ENCODE measurements at places on chromosomes 3 and 15. TPM values are rescaled to one million over a fixed set of nuclear protein-coding genes. Genes with fewer than 3 reads are reported as not detected.

The TM4SF18 gene
- total RNA-seq = not detected

The SHC4 gene
- 4.9 TPM for total RNA-seq

The SLC22A13 gene
- total RNA-seq = 0.41 TPM

The RASA2 gene
- 19.2 TPM for total RNA-seq

The AADACL2 gene
- not detected for total RNA-seq

The DUOXA2 gene
- not detected for total RNA-seq

The CLEC3B gene
- total RNA-seq = not detected

The CHRNA7 gene
- total RNA-seq = 9.5 TPM

The SLCO2A1 gene
- 0.33 TPM for total RNA-seq

- H3K4me3 ChIP-seq = no peak overlapping the region
- H3K27ac ChIP-seq = no peak overlapping the region
- DNase-seq = no peak
- H3K4me1 ChIP-seq = peaks cover 20% of the 10 kb centered on the region
- H3K36me3 ChIP-seq = no peaks in the 10 kb centered on the region
Measured at GRCh38 chr3:55524565-55525244, 37.6 kb upstream of the WNT5A start.

DNA sequence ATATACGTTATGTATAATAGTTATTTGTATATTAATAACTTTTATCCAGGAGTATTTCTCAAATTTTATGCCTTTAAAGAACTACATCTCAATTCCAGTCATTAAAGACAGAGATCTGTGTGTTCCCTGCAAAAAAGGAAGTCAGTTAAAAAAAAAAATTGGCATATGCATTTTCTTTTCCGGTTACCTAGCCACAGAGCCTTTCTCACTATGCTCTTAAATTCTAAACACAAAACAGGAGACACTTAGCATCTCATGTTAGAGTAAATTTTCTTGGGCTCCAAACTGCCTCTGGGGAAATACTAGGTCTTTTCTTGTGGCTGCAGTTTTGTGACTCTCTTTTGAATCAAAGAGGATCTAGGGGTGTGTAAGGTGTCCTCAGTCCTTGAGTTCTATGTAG lies 105.9 kb downstream of the KCNH8 start:
- no peaks in the 10 kb centered on the region for H3K27me3 ChIP-seq
- peaks cover 3% of the 10 kb centered on the region for H3K36me3 ChIP-seq
- H3K27ac ChIP-seq = no peak overlapping the region
- no peak for DNase-seq

GRCh38 chr3:170100944-170101343 lies 63.1 kb downstream of the GPR160 start:
- no peak overlapping the region for H3K27ac ChIP-seq
- DNase-seq = no peak
- H3K4me1 ChIP-seq = no peaks in the 10 kb centered on the region
- H3K36me3 ChIP-seq = peaks cover 7% of the 10 kb centered on the region
- no peaks in the 10 kb centered on the region for H3K27me3 ChIP-seq

GRCh38 chr15:34314491-34315490 lies 22.8 kb downstream of the SLC12A6 start:
- no peak for DNase-seq
- no peak overlapping the region for H3K4me3 ChIP-seq
- no peaks in the 10 kb centered on the region for H3K36me3 ChIP-seq
- H3K27me3 ChIP-seq = no peaks in the 10 kb centered on the region
- peaks cover 14% of the 10 kb centered on the region for H3K4me1 ChIP-seq
- no peak overlapping the region for H3K27ac ChIP-seq

DNA sequence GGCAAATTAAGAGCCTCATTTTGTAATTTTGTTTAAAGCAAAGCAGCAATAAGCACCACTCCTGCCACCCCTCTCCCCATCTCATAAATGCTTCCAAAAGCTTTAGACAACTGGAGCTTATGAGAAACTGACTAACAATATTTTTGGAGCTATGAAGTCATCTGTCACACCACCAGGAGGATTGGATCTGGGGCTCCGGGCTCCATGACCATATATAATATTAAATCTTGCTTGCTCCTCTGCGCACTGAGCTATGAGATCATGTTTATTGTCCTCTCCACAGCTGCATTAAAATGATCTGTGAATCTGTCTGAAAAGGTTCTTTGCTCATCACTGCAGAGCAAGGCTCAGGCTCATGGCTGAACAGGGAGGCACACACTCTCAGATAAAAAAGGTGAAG lies 323.7 kb downstream of the ZNF621 start:
- H3K27me3 ChIP-seq = no peaks in the 10 kb centered on the region
- H3K27ac ChIP-seq = no peak overlapping the region
- DNase-seq = no peak
- no peaks in the 10 kb centered on the region for H3K36me3 ChIP-seq
- no peak overlapping the region for H3K4me3 ChIP-seq

GRCh38 chr3:15331606-15332404 lies 581 bp downstream of the SH3BP5 start:
- peak overlapping the region; percentile 87 for H3K4me3 ChIP-seq
- H3K27me3 ChIP-seq = peaks cover 39% of the 10 kb centered on the region
- H3K27ac ChIP-seq = no peak overlapping the region
- DNase-seq = peak; percentile 13

GRCh38 chr3:172213904-172214303 lies 174.5 kb downstream of the FNDC3B start:
- H3K4me3 ChIP-seq = no peak overlapping the region
- no peak overlapping the region for H3K27ac ChIP-seq
- H3K27me3 ChIP-seq = no peaks in the 10 kb centered on the region
- no peak for DNase-seq

DNA sequence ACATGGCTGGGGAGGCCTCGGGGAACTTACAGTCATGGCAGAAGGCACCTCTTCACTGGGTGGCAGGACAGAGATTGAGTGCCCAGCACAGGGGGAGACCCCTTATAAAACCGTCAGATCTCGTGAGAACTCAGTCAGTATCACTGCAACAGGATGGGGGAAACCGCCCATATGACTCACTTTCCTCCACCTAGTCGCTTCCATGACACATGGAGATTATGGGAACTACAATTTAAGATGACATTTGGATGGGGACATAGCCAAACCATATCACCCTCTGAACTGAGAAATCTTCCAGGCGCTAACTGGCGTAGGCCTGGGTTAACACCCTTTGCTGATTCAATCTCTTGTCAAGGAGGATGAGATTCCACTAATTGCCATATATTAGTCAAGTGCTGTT lies 392.3 kb downstream of the FEZF2 start:
- H3K36me3 ChIP-seq = no peaks in the 10 kb centered on the region
- no peak overlapping the region for H3K4me3 ChIP-seq
- no peak for DNase-seq
- no peak overlapping the region for H3K27ac ChIP-seq

DNA sequence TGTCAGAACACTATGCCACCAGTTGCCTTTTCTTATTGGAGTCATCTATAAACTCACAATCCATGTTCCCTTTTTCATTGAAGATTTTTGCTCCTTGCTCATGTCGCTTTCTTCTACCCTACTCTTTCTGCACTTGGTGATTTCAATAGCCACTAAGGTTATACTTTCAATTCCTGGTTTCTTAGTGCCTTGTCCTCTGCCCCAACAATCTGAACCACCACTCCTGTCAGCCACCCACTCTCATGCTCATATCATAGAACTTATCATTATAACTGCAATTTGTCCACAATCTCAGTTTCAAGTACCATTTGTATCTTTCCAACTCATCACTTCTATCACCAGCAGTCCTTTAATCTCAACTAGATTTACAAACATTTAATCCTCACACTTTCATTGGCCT lies 10.0 kb upstream of the GRAMD1C start:
- H3K36me3 ChIP-seq = no peaks in the 10 kb centered on the region
- no peak overlapping the region for H3K4me3 ChIP-seq
- no peaks in the 10 kb centered on the region for H3K4me1 ChIP-seq
- H3K27me3 ChIP-seq = no peaks in the 10 kb centered on the region

DNA sequence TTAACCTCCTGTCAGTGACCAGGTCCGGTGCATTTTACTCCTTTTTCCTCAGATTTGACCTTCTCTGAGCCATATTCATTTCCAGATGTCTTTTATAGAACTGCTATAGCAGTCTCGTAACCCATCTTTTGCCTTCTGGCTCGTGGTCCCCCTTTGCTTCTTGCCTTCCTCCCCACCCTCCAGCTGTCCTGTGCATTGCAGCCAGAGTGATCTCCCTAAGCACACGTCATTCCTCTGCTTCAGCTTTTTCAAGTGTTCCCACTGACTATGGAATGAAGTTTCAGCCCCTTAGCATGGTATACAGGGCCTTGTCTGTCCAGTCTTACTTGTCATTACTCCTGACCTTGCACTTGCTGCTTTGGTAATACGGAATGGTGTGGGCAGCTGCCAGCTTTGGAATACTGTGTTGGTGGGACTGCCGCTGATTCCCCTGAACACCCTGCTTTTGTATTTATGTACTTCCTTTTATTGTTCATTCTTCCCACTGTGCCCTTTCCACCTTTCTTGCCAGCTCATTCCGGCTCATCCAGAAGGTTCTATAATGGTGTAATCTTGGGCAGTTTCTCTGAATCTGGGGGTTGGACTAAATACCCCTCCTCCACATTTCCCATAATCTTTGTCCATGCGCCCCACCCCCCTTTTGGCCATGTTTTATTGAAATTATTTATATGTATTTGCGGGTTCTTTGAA lies 38.9 kb downstream of the SLC25A26 start:
- H3K4me1 ChIP-seq = peaks cover 19% of the 10 kb centered on the region
- no peak for DNase-seq
- no peaks in the 10 kb centered on the region for H3K27me3 ChIP-seq
- H3K27ac ChIP-seq = peak overlapping the region; percentile 9
- H3K4me3 ChIP-seq = no peak overlapping the region

- no peaks in the 10 kb centered on the region for H3K36me3 ChIP-seq
- no peak overlapping the region for H3K27ac ChIP-seq
Measured at GRCh38 chr3:20015525-20015924, 3.5 kb upstream of the PP2D1 start.

- H3K27me3 ChIP-seq = no peaks in the 10 kb centered on the region
- H3K4me3 ChIP-seq = no peak overlapping the region
- no peak overlapping the region for H3K27ac ChIP-seq
- no peak for DNase-seq
- H3K36me3 ChIP-seq = no peaks in the 10 kb centered on the region
- peaks cover 15% of the 10 kb centered on the region for H3K4me1 ChIP-seq
Measured at GRCh38 chr3:192818126-192818525, 90.8 kb upstream of the FGF12 start.

DNA sequence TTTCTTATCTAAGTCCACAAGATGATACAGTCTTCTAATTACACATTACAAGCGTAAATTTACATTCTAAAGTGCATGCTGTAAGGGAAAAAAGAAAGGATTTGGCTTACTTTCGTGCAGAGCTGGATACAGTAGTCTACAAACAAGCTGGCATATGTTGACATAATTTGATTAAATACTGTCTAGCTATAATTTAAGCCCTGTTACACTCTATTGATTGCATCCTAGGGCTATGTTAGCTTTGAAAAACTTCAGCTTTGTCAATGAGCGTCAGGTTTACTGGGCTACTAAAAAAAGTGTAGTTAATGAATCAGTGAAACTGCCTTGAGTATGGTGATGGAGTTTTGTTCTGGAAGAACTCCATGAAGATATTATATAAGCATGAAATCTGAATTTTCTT lies 24.5 kb upstream of the PLCL2 start:
- H3K36me3 ChIP-seq = no peaks in the 10 kb centered on the region
- no peak overlapping the region for H3K4me3 ChIP-seq
- no peak for DNase-seq
- H3K27ac ChIP-seq = no peak overlapping the region

GRCh38 chr15:25180606-25181292 lies 226.0 kb downstream of the SNRPN start:
- no peak overlapping the region for H3K4me3 ChIP-seq
- H3K36me3 ChIP-seq = no peaks in the 10 kb centered on the region
- H3K4me1 ChIP-seq = no peaks in the 10 kb centered on the region
- DNase-seq = no peak
- no peaks in the 10 kb centered on the region for H3K27me3 ChIP-seq
- H3K27ac ChIP-seq = no peak overlapping the region

- no peak for DNase-seq
- no peak overlapping the region for H3K27ac ChIP-seq
- H3K27me3 ChIP-seq = no peaks in the 10 kb centered on the region
- H3K36me3 ChIP-seq = no peaks in the 10 kb centered on the region
- no peak overlapping the region for H3K4me3 ChIP-seq
- H3K4me1 ChIP-seq = no peaks in the 10 kb centered on the region
Measured at GRCh38 chr3:63617391-63617790, 35.1 kb upstream of the SNTN start.

- H3K27ac ChIP-seq = no peak overlapping the region
- H3K4me1 ChIP-seq = peaks cover 54% of the 10 kb centered on the region
- H3K27me3 ChIP-seq = no peaks in the 10 kb centered on the region
- H3K4me3 ChIP-seq = no peak overlapping the region
- DNase-seq = no peak
Measured at GRCh38 chr3:172179680-172180399, 140.5 kb downstream of the FNDC3B start.

DNA sequence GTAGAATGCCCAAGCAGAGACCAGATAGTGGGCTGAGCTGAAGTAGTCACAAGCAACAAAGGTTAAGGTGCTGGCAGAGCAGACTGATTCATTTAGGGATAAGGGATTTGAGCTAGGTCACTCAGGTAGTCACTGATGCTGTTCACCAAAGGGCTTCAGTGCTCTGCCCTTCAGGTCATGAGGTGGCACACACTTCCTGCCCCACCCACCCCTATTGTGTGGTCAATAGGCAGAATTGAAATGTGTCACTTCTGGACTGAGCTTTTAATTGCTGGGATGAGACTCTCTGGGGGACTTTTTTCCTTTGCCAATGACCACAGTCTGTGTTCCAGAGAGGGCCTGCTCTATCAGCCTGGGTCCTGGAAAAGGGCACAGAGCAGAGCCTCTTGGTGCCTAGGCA lies 2.9 kb upstream of the DIS3L start:
- H3K36me3 ChIP-seq = no peaks in the 10 kb centered on the region
- H3K27me3 ChIP-seq = no peaks in the 10 kb centered on the region

GRCh38 chr3:52202384-52203077 lies 4.6 kb downstream of the ALAS1 start:
- H3K27me3 ChIP-seq = no peaks in the 10 kb centered on the region
- DNase-seq = no peak
- no peak overlapping the region for H3K27ac ChIP-seq

GRCh38 chr3:56952061-56952460 lies 108.4 kb upstream of the SPATA12 start:
- no peaks in the 10 kb centered on the region for H3K4me1 ChIP-seq
- DNase-seq = no peak
- H3K27me3 ChIP-seq = no peaks in the 10 kb centered on the region
- no peaks in the 10 kb centered on the region for H3K36me3 ChIP-seq

GRCh38 chr3:180284331-180285110 lies 247.8 kb upstream of the PEX5L start:
- H3K27ac ChIP-seq = no peak overlapping the region
- H3K4me1 ChIP-seq = no peaks in the 10 kb centered on the region
- H3K36me3 ChIP-seq = no peaks in the 10 kb centered on the region
- H3K4me3 ChIP-seq = no peak overlapping the region
- H3K27me3 ChIP-seq = peaks cover 2% of the 10 kb centered on the region
- no peak for DNase-seq

DNA sequence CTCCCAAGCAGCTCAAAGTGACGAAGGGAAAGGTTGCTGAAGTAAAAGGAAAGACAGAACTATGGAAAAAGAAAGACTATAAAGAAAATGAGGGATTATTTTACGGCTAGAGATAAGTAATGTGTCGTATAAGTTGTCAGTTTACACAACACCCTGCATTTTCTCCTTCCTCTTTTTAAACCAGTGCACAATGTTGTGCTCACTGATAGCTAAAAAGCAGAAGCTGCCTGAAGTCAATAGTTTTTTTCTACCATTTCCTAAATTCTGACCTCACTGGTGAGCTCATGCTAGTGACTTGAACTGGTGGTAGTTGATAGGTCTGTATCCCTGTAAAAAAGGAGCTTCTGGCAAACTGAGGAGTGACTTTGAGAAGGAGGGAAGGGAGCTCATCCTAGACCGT lies 368.6 kb upstream of the GBE1 start:
- H3K27me3 ChIP-seq = no peaks in the 10 kb centered on the region
- H3K27ac ChIP-seq = no peak overlapping the region
- no peaks in the 10 kb centered on the region for H3K4me1 ChIP-seq
- no peak for DNase-seq
- no peaks in the 10 kb centered on the region for H3K36me3 ChIP-seq

Measured in neural crest cell (in vitro differentiated cells).